CD4-positive, alpha-beta T cell treated with Interleukin-17A for 4 hours (primary cell): ENCODE measurements at places on chromosomes 11 and 22.

DNA sequence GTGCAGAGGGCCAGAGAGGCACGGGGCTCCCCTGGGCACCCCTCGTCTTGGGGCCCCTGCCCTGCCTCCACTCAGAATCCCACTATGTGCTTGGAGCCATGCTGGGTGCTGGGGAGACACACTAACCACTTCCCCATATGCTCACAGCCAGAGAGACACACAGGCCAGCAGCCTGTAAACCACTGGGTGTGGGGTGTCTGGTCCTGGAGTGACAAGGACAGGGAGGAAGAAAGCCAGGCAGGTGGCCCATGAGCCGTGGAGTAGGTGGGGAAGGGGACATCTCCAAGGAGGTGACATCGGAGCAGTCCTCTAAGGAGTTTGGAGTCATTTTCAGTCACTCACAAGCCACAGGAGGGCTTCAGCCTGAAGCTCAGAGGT lies 58.9 kb downstream of the CDKN1C start:
- DNase-seq: no peak

DNA sequence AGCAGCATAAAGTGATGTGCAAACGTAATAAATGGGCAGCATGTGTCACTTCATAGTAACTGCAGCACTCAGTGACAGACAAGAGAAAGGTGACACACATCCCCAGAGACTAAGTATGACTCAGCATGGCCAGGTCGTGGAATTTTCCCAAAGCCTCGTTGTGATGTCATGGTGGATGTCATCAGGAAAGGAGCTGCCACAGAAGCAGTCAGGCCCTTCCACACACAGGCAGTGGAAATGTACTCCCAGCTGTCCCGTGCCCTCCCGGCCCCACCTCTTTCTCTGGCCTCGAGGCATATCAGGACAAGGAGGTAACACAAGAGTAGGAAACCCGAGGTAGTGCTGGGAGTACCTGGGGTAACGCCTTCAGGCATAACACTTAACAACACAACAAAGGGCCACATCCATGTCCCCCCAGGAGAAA lies 8.1 kb downstream of the PC start:
- DNase-seq: no peak

- DNase-seq: no peak
Observed at GRCh38 chr11:44519989-44520737, 45.3 kb upstream of the CD82 start.

GRCh38 chr11:131796541-131796940 lies 426.1 kb downstream of the NTM start:
- no peak for DNase-seq

DNA sequence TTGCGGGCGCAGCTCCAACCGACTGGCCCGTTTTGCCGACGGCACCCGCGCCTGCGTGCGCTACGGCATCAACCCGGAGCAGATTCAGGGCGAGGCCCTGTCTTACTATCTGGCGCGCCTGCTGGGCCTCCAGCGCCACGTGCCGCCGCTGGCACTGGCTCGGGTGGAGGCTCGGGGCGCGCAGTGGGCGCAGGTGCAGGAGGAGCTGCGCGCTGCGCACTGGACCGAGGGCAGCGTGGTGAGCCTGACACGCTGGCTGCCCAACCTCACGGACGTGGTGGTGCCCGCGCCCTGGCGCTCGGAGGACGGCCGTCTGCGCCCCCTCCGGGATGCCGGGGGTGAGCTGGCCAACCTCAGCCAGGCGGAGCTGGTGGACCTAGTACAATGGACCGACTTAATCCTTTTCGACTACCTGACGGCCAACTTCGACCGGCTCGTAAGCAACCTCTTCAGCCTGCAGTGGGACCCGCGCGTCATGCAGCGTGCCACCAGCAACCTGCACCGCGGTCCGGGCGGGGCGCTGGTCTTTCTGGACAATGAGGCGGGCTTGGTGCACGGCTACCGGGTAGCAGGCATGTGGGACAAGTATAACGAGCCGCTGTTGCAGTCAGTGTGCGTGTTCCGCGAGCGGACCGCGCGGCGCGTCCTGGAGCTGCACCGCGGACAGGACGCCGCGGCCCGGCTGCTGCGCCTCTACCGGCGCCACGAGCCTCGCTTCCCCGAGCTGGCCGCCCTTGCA lies 1.0 kb downstream of the FJX1 start:
- no peak for DNase-seq

DNA sequence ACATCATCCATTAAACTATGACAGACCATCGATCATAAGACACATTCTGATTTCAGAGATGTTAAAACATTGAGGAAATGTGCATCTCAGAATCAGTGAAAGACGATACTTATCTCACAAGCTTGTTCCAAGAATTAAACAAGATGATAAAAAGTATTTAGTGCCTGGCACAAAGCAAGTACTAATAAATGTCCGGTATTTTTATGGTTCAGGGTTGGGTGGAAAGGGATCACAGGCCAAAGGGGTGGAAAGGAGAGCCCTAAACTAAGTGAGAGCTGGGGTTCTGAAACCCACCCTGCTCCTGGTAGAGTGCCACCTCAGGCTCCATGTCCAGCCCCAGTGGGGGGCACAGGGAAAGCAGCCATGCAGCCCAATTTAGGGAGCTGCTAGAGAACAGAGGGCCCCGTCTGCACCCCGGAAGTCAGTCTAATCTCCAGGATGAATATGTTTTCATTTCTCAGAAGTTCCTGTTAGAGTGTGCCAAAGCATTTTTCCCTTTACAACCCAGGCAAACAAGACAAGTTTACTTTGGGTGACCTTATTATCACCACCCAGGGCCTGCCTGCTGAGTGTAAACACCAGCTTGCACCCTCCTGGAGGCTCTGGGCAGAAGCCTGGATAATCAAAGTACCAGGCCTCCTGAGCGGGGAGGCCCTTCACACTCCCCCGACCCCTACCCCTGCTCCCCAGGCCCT lies 3.8 kb upstream of the CREB3L1 start:
- DNase-seq: no peak

- no peak for DNase-seq
Observed at GRCh38 chr11:134660416-134660815, 248.4 kb upstream of the B3GAT1 start.

GRCh38 chr11:116379185-116379828 lies 393.5 kb downstream of the BUD13 start:
- DNase-seq: no peak

GRCh38 chr11:86947541-86947940 lies 7.7 kb downstream of the FZD4 start:
- DNase-seq: no peak

GRCh38 chr11:63532799-63533475 lies 3.7 kb upstream of the PLAAT4 start:
- DNase-seq: peak; percentile 21

DNA sequence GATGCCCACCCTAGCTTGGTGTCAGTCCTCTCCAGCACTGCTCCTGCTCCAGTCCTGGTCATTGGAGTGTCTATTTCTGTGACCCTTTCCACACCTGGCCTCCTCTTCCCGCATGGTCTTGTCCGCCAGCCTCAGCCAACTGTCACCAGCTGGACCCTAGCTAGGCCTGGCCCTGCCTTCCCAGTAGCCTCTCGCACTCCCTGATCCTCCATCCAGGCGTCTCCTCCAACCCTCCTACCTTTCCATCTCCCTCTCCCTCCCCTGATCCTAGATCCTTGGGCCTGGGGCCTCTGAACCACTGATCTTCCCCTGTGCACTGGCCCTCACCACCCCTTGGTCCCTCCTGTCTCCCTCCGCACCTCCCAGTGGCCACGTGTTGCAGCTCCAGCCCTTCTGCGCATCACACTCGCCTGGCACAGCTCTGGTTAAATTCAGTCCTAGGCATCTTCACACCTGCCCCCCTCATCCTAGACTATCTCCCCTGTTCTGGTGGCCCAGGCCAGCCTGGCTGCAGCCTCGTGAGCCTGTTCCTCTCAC lies 9.9 kb downstream of the SYNGR1 start:
- DNase-seq: no peak

GRCh38 chr11:62678433-62678769 lies 472 bp downstream of the UBXN1 start:
- DNase-seq: no peak

- DNase-seq: no peak
Observed at GRCh38 chr22:24304062-24304675, 33.5 kb downstream of the SPECC1L start.

DNA sequence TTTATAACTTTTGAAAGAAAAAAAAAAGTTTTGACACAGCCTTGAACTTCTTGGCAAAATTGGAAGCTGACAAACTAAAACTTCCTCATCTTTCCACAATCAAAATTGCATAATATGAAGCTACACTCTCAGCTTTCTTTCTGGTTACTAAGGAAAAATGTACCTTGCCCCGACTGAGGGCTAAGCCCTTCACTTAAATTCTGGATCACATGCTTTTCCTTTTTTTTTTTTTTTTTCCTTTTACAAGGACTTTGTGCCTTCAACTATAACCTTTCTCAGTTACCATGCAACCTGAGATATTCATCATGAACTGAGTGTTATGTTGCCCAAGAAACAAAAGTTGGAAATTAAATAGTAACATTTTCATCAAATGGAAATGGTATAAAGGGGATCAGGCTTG lies 188.5 kb upstream of the CARD18 start:
- no peak for DNase-seq

DNA sequence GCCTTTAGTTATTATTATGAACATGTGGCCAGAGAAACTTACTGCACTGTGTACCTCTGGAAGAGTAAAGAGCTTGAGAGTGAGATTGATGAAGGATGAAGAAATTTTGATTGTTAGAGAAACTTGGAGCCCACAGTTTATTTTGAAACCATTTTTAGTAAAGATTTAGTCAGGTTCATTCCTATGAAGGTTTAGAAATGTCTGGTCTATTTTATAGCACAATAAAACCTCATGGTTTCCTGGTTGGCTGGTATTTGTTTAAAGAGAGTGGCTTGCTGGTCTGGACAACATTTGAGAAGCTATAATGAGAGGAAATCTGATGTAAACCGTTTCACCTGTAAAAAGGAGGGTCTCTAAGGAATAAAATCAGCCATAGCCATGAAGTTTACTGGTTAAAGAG lies 8.8 kb upstream of the PDE3B start:
- DNase-seq: no peak

- DNase-seq: no peak
Observed at GRCh38 chr22:45320357-45320976, 10.7 kb downstream of the FAM118A start.

- DNase-seq: peak; percentile 9
Observed at GRCh38 chr11:118916842-118917388, 8.8 kb downstream of the BCL9L start.

DNA sequence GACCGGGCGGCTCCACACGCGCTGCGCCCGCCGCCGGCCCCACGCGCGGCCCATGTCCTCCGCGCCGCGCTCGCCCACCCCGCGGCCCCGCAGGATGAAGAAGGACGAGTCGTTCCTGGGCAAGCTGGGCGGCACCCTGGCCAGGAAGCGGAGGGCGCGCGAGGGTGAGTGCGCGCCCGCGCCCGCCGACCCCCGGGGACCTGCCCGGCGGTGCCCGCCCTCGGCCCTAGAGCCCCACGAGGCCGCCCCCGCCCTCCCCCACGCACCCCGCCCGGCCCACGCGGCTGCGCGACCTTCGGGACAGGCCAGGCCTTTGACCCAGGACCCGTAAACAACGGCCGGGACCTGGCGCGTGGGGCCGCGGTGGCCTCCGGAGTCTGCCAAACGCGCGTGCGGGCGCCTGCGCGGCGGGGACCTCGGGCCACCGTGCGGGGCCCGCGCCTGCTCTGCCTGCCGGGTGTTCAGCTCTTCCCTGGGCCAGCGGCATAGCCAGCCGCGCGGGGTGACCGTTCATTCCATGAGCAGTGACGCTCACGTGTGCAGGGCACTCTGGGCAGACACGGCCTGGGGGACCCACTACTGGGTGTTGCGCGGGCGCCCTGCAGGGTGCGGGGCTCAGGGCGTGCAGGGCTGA lies at the start of gene PARVB:
Gene PARVB (plus strand): TSS at position 15 of the 634 bp plus-strand sequence. CDS start 38 bp downstream, at position 53.
- DNase-seq: peak; percentile 20

DNA sequence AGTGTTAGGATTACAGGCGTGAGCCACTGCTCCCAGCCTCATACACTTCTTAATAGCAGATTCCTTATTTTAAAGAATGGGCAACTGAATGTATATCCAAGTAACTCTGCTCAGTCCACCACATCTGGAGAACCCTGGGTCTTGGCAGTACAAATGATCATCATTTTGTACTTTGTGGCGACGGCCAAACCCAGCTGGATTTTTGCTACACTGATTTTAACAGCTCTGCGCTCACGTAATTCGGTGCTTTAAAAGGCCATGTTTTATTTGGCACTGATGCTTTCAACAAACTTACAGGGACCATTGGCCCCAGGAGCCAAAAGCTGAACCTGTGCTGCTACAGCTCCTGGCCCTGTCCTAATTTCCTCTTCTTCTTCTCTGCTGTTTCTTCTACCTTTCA lies 60.8 kb upstream of the PDE3B start:
- no peak for DNase-seq

DNA sequence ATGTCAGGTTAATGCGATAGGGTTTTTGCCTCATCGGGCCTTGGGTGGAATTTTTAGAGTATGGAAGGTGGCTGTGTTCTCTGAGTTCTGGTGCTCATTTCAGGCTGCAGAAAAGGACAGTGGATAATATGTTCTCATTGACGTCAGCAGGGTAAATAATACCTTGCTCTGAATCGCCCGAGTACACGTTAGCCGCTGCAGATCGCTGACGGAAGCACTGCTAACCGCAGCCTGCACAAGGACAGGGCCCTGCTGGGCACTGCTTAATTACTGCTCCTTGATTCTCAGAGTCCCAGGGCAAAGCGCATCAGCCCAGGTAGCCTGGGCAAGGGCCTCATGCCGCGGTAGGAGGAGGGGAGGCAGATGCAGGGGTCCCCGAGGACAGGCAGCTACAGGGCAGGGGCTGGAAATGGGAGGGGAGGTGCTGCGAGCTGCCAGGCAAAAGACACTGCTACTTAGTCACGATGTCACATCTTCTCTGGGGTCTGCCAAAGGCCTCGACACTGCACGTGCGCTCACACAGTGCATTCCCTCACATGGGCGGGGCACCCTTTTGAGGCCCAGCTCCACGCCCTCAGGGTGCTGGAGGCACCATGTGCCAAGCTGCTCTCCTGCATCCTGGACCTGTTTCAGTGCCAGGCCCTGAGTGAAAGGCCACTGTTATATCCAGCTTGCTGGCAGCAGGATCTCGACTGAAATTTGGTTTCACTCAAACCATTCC lies 35.2 kb downstream of the PPP2R1B start:
- DNase-seq: no peak
